ENCODE measurements at places on chromosomes 5 and 9.

DNA sequence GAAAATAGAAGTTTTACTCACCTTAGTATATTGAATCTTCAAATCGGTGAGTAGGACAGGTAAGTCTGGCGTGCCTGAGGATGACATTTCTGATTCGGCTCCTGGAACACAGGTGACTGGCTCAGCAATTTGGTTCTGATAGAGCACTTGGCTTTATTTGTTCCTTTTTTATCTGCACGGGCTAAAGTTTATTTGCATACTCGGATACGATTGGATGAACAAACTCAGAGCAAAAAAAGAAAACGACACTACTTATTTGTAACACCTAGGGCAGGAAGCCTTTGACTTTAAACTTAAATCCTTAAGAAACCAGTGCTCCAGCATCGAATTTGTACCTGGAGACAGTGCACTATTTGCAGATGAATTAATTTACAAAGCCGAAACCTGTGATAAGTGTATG lies at the start of gene ALDH1A1:
ALDH1A1 (minus strand) TSS at position 140 of the 400 bp plus-strand sequence; CDS start at position 87, 53 bp downstream.
- DNase-seq, result peak; percentile 89

DNA sequence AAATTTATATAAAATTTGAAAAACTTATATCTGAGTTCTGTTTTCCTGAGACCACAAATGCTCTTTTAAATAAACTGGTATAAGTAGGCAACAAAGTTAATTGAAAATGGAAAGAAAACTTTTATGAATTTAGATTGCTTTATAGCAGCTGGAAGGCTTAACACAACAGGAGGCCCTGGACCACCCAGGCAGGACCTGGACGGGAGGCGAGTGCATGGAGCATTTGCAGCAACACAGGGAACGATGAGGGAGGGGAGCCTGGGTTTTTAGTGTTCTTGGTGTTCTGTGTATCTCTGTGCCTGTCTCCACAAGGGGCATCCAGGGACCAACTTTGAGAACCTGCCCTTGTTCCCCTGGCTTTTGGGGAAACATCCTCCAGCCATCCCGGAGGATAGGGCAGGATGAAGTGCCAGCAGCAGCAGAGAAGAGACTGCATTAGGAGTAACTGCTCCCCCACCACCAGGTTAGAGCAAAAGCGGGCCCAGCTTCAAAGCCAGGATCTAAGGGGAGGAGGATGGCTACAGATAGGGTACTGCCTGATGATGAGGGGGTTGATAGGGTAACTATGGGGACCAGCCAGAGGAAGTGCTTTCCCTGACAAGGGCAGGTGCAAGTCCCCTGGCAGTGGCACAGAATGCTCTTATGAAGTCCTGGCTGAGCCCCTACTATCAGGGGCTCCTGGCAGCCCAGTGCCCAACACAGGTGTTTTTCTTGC lies 6.7 kb upstream of the SPATA31E1 start:
- no peak for DNase-seq

GRCh38 chr9:79145442-79145841 lies 426.3 kb upstream of the TLE4 start:
- no peak for DNase-seq

- DNase-seq, result no peak
Measured at GRCh38 chr9:86945728-86946200, 1.5 kb downstream of the GAS1 start.

- DNase-seq, result no peak
Measured at GRCh38 chr9:38043931-38044623, 24.9 kb downstream of the SHB start.

DNA sequence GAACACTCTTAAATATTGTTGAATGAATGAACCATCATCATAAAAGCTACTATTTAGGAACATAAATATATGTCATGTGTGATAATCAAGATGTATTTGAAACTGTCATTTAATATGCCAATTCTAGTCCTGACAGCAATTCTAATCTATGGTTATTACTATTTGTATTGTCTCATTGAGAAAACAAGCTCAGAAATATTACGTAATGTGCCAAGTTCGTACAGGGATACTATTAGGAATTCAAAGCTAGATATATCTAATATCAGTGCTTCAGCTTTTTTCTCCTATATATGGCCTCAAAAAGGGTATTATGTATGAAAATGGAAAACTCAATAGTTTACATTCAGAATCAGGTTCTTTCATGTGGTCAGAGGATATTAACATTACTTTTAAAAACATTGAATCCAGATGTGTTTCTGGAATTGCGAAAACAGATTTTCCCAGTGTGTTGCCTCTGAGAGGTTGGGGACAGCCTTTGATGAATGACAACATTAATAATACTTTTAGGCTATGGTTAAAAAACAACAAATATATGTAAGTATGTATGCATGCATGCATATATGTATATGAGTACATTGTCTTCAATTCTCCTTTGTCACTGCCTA lies 95.1 kb downstream of the KCTD16 start:
- no peak for DNase-seq

DNA sequence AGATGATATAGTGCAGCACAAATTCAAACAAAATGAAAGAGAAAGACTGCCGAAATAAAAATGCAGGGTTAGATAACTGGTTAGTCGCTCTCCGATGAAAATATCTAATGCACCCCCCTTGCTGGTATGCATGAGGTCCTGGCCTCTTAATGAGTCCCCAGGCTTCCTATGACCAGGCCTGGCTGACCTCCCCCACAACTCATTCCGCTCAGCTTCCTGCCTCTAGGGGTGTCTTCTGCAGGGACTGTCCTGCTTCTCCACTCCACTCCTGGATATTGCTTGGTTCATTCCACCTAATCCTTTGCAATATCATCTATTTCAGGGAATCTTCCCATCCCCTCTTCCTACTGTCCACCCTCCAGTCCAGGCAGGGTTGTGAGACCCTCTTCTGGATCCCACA lies 341.8 kb downstream of the ASTN2 start:
- no peak for DNase-seq

- DNase-seq, result no peak
Measured at GRCh38 chr5:172895549-172895948, 61.5 kb downstream of the ERGIC1 start.

- peak; percentile 47 for DNase-seq
Measured at GRCh38 chr9:133403766-133404453, 13.9 kb downstream of the REXO4 start.

DNA sequence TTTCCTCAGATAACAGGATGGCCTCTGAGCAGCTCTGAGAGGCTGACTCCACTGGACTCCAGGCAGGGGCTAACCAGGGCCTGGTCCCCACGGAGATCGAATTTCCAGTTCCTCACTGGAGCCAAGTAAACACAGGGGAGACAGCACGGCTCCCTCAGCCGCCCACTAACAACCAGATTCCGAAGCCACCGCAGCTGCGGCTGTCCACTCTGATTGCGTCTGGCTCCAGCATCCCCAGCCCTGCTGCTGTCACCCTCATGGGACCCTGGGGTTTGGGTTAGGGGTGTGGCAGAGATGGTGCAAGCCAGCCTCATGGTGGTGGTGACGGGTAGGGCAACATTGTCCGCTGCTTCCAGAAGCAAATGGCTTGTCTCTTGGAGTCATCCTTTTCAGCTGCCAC lies 172.6 kb downstream of the RGS3 start:
- no peak for DNase-seq

- no peak for DNase-seq
Measured at GRCh38 chr9:92181296-92181695, 66.1 kb upstream of the SPTLC1 start.

DNA sequence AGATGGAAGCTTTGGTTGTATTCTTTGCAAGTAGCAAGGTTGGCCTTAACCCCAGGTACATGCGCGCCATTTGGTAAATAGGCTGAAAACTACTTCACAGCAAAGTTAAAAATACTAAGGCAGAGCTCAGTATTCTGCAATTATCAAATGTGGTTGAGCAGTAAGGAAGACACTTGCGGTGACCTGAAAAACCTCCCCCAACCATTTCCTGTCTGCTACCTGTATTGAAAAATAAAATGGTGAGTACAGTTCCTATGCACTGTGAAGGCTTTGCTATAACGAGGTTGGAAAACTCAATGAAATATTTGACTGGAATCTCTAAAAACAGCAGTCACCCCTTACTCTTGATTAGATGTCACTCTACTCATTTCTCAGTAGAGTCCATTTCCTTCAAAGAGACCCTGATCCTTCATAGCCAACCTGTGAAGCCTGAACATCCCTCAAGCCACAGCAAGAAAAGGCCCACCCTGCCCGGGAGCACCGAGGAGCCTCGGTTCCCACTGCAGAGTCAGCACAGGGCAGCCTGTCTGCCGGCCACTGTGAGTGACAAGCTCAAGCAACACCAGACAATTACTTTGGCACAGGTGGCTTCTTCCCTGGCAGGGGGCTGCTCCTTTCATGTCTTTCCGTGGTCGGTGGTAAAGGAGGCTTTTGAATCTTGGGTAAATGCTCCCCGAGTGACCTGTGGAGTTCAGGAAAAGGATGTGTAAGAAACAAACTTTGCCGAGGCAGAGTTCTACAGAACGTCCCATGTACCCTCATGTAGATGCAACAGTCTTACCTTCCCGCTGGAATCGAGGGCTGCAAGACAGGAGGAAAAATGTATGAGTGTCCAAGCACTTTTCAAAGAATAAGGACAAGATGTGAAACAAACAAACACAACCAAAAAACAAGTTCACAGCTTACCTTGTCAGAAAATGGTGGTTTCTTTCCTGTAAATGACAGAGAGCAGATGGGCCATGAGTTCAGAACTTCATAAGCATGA lies 29.6 kb downstream of the C5orf58 start:
- no peak for DNase-seq

Measured in NCI-H748 treated with DMSO at 0.1 percent for 48 hours (cell line).